Prostate gland (tissue), 2 donors: ENCODE measurements at places on chromosomes 7 and 10.
A peak's percentile ranks its signal among the peaks of the same experiment; 100 is the strongest.

DNA sequence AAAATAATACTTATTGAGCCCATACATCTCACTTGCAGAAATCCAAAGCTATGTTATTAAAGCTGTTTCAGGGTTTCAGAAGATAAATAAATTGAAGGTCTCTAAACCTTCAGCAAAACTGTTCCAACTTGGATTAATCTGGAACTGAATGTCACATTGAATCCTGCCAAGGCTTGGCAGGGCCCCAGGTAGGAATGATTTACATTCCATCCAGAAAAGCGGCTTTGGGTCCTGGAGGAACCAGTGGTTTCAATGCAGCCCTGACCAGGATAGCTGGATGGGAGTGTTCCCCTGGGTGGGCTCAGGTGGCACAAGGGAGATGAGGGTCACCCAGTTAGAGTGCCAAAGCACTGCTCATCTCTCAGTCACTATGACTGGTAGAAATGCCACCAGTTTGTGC lies 37.0 kb upstream of the TMEM72 start:
- no peak overlapping the region for H3K27ac ChIP-seq
- H3K4me3 ChIP-seq: no peak overlapping the region
- no peaks in the 10 kb centered on the region for H3K36me3 ChIP-seq
- no peaks in the 10 kb centered on the region for H3K4me1 ChIP-seq
- no peaks in the 10 kb centered on the region for H3K27me3 ChIP-seq

GRCh38 chr10:50641626-50642025 lies 17.9 kb upstream of the SGMS1 start:
- no peak overlapping the region for H3K4me3 ChIP-seq
- no peak for DNase-seq
- H3K27me3 ChIP-seq: no peaks in the 10 kb centered on the region
- no peak overlapping the region for H3K27ac ChIP-seq

- no peaks in the 10 kb centered on the region for H3K27me3 ChIP-seq
- no peak overlapping the region for H3K4me3 ChIP-seq
- no peak overlapping the region for H3K27ac ChIP-seq
- no peaks in the 10 kb centered on the region for H3K36me3 ChIP-seq
- DNase-seq: no peak
- no peaks in the 10 kb centered on the region for H3K4me1 ChIP-seq
Measured at GRCh38 chr10:74040200-74041126, 42.5 kb downstream of the VCL start.

DNA sequence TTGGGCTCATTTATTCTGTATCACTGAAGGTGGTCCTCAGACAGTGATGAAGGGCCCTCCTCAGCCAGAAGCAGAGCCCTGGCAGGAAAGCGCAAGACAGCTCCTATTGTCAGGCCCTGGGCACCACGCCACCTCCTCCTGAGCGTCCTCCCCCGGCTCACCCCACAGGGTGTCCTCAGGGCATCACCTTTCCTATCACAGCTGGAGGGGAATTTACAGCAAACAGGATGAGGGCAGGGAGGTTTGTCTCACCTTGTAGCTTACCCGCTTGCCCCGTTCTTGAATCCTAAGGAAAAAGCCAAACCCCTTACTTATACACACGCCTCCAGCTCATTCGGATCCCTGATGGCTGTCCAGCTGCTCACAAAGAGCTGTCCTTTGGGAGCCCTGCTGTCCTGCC lies 50.2 kb upstream of the LANCL2 start:
- H3K27ac ChIP-seq: no peak overlapping the region
- H3K27me3 ChIP-seq: no peaks in the 10 kb centered on the region
- H3K36me3 ChIP-seq: no peaks in the 10 kb centered on the region
- DNase-seq: no peak
- no peak overlapping the region for H3K4me3 ChIP-seq
- no peaks in the 10 kb centered on the region for H3K4me1 ChIP-seq

- H3K36me3 ChIP-seq: no peaks in the 10 kb centered on the region
- no peaks in the 10 kb centered on the region for H3K27me3 ChIP-seq
- no peak overlapping the region for H3K27ac ChIP-seq
- no peaks in the 10 kb centered on the region for H3K4me1 ChIP-seq
Measured at GRCh38 chr7:154503962-154504550, 451.9 kb downstream of the DPP6 start.

DNA sequence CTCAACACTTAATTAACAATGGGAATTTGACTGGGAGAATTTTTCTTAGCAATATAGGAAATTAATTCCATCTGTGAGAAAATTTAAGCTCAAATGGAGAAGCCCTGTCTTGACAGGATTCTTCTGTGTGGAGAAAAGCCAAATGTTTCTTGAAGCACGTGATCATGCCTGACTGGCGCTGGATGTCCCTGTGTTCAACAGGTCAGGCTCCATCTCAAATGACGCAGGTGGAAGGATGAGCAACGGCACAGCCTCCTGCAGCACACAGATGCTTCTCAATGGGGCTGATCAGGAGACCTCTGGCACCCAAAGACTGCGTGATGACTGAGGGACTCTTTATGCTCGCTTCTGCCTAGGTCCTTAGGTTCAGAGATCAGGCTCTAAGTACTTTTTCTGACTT lies 143.8 kb downstream of the RSU1 start:
- H3K4me3 ChIP-seq: no peak overlapping the region
- H3K27ac ChIP-seq: no peak overlapping the region
- H3K27me3 ChIP-seq: no peaks in the 10 kb centered on the region
- DNase-seq: no peak
- H3K36me3 ChIP-seq: no peaks in the 10 kb centered on the region

DNA sequence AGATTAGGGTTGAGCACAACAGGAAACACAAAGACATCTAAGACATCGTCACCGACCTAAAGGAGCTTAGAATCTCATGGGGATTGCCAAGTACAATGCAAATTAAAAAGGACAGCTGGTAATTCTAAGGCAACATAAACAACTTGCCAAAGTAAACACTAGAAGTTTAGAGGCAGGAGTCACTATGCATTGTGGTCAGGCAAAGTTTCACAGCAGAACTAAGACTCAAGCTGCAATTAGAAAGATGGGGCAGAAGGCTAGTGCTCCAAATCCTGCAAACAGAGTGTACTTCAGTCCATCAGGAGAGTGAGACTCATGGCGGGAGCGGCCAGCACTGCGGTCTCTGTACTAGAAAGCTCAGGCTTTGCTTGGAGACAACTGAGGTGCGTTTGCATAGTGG lies 52.7 kb downstream of the HIPK2 start:
- peak overlapping the region; percentile 33 for H3K27ac ChIP-seq
- peak; percentile 39 for DNase-seq
- no peaks in the 10 kb centered on the region for H3K36me3 ChIP-seq
- no peak overlapping the region for H3K4me3 ChIP-seq
- H3K27me3 ChIP-seq: no peaks in the 10 kb centered on the region

DNA sequence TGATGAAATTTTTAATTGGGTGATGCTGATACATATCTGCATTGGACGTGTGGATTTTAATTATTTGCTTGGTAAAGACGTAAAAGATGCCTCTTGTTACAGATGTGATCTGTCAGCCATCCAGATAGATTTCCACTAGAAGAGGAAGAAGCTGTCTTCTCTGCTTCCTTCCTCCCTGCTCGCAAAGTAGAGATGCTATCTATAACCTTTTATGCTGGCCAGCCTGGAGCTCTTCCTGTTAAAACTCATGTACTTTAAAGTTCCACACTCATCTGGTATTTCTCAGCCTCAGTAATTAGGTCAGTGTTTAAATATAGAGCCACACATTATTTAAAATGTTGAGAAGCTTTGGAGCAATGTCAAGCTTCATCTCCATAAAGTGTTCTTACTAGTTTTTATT lies 51.2 kb upstream of the TMEM229A start:
- no peaks in the 10 kb centered on the region for H3K36me3 ChIP-seq
- DNase-seq: no peak
- H3K4me1 ChIP-seq: no peaks in the 10 kb centered on the region
- H3K27me3 ChIP-seq: no peaks in the 10 kb centered on the region
- no peak overlapping the region for H3K4me3 ChIP-seq

DNA sequence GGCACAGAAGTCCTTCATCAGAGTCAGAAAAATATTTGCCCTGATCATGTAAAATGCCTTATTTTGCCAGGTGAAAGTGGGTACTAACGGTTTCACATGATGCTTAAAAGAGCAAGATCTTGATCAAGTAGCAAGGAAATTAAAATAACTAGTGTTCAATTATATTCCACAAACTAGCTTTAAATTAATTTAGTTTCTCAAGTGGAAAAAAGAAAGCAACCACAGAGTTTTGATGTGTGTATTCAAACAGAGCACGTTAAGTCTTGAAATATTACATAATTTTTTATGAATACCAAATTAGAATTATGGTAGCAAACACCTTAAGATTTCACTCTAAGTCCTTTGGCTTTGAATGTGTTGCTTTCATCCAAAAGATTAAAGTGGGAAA lies 47.3 kb downstream of the PIP4K2A start:
- H3K4me1 ChIP-seq: no peaks in the 10 kb centered on the region
- H3K27me3 ChIP-seq: no peaks in the 10 kb centered on the region
- H3K36me3 ChIP-seq: no peaks in the 10 kb centered on the region
- no peak overlapping the region for H3K27ac ChIP-seq

- DNase-seq: no peak
- H3K4me3 ChIP-seq: no peak overlapping the region
- no peaks in the 10 kb centered on the region for H3K36me3 ChIP-seq
- H3K4me1 ChIP-seq: no peaks in the 10 kb centered on the region
- no peaks in the 10 kb centered on the region for H3K27me3 ChIP-seq
Measured at GRCh38 chr7:136637813-136638212, 230.6 kb upstream of the CHRM2 start.

GRCh38 chr7:70574314-70574834 lies 557.6 kb upstream of the GALNT17 start:
- no peak overlapping the region for H3K27ac ChIP-seq
- no peaks in the 10 kb centered on the region for H3K4me1 ChIP-seq

DNA sequence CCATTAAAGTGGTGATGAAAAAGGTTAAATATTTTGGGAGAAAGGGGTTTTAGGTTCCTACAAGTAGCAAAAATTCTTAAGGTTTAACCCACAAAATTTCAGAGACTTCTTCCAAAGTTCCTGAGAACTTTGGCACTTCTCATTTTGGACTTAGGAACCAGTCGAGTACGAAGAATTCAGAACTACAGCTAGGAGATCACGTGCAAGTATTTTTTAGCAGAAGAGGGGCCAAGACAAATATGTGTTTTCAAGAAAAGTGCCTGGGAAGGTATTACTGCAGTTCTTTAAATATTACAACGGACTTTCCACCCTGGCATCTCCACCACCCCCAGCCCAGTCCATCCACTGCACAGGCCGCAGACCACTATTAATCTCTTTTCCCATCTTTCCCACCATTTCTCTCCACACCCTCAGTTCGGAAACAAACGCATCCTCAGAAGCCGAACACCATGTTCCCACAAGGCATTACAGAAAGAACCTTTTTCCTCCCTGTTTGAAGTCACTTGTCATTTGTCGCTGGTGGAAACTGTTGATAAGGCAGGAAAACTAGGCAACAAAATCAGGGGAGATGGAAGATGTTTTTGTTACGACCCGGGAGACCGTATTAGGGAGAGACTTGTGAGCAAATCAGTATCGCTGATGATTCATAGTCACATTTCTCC lies 7.1 kb downstream of the INHBA start:
- DNase-seq: no peak
- H3K36me3 ChIP-seq: no peaks in the 10 kb centered on the region
- no peak overlapping the region for H3K27ac ChIP-seq
- H3K27me3 ChIP-seq: no peaks in the 10 kb centered on the region
- H3K4me3 ChIP-seq: no peak overlapping the region

- H3K4me3 ChIP-seq: no peak overlapping the region
- no peaks in the 10 kb centered on the region for H3K36me3 ChIP-seq
- H3K27ac ChIP-seq: no peak overlapping the region
- no peak for DNase-seq
- no peaks in the 10 kb centered on the region for H3K27me3 ChIP-seq
Measured at GRCh38 chr7:137850972-137851945, 4.5 kb upstream of the DGKI start.

DNA sequence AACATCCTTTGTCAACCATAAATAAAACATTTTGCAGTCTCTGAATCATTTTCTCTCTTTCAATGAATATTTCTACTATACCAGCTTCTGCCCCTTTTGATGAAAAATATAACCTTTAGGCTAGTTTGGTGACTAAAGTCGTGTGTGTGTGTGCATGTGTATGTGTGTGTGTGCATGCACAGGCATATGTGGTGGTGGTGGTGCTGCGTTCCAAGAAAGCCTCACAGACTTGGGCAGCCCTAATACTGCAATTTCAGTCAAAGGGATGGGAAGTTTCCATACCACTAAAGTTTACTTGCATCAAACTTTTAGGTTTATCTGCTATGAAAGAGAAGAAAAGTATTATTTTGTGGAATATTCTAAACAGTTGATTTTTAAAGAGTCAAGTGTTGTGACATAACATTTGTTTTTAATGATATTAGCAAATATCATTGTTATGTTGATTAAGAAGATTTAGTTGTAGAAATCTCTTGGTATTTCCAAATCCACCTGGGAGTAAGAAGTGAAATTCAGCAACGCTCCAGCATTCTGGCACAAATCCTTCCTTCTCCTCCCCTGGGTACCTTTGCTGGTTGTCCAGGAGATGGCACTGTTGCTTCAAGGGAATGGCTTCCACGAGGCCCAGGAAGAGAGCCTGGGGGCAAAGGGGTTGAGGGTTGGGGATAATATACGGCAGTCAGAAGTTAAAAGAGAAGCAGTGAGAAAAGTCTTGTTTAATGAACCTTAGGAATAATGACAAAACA lies 41.5 kb downstream of the ASB4 start:
- no peak overlapping the region for H3K27ac ChIP-seq
- no peaks in the 10 kb centered on the region for H3K36me3 ChIP-seq
- no peaks in the 10 kb centered on the region for H3K4me1 ChIP-seq
- peak; percentile 50 for DNase-seq
- no peak overlapping the region for H3K4me3 ChIP-seq

GRCh38 chr10:28179006-28179742 lies 123.7 kb downstream of the MPP7 start:
- peak overlapping the region; percentile 37 for H3K27ac ChIP-seq
- H3K4me1 ChIP-seq: no peaks in the 10 kb centered on the region
- no peaks in the 10 kb centered on the region for H3K36me3 ChIP-seq
- no peaks in the 10 kb centered on the region for H3K27me3 ChIP-seq
